ENCODE measurements at places on chromosomes 4 and X.

GRCh38 chr4:184163813-184164212 is 53.9 kb downstream of the ENPP6 start:
- no peak for DNase-seq

DNA sequence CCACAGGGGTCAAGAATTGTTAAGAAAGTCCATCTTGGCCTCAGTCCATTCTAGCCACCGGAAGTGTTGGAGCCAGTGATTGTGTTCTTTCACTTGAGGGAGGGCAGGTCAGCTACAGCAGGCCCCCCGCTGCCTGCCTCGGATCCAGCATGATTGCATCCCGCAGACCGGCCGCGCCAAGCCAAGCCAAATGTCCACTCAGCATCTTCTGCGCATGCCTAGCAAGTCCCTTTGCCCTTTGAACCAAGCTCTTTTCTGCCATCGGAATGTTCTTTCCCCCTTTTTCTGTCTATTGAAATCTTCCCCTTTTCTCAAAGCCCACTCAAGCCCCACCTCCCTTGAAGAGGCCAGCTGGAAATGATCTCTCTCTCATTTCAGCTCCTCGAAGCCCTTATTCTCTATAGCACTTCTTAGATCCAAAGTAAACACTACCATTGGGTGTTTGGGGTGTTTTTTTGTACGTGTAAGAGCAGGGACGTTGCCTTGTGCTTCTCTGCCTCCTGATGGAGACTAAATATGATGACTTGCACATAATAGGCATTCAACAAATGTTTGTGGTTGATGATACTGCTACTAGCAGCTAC is 147.8 kb upstream of the BCOR start:
- DNase-seq, result no peak

DNA sequence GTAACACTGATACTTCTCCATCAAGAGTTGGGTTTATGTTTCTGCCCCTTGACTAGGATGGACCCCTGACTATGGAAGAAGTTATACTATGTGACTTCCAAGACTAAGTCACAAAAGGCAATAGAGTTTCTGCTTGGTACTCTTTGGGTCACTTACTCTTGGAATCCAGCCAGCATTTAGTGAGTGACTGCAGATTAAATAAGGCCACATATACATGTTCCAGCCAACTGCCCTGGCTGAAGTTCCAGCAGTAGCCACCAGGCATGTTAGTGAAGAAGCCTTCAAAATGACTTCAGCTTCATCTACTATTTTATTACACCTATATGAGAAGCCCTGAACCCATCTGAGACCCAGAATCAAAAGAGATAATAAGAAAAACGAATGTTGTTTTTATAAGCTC is 524.0 kb downstream of the DMD start:
- no peak for DNase-seq

GRCh38 chr4:32684160-32684559 is 1964.0 kb downstream of the PCDH7 start:
- no peak for DNase-seq

DNA sequence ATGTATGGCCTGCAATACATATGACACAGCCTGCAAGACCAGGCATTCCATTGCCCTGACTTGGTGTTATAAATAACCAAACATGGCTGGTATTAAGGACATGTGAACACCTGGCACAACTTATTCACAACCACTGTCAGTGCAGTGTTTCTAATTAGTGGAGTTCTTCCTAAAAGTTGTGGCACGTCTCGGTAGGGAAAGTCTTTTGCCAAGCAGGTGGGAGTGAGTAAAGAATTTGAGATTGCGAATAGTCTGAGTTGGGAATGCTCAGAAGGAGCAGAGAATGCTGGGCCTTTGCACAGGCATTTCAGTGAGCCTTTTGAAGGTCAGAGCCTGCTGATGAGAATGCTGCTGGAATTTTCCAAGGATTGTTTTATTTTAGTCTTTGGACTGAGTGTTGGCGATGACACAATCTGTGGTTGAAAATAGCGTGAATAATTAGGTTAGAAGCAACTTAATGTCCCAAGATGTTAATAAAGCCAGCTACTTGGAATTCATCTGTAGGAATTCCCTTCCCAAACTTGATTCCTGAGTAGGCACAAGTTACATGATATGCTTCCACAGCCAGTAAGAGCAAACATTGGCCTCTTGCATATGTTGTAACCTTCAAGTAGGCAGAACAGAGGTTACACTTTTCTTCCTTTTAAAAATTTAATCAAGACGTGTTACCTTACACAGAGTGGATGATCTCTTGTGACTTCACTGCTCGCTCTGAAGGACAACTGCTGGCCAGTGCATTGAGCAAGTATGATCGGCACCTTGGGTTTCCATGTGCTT is 83.6 kb upstream of the PGRMC2 start:
- DNase-seq, result no peak

DNA sequence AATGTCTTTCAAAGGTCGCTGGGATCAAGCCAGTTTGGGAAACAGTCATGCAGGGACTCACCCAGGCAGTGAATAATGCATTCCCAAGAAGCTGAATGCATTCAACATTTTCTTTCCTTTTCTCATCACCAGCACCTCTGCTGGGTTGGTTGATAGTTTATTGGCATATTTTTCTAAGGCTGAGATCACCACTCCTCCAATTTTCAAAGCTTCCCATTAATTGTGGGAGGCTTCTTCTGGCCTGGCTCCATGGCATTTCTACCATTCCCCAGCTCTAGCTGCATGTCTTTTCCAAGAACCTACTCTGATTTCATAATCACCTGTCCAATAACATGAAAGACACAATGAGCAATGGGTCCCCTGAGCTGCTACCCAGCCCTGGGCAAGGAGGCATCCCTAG is 35.8 kb downstream of the CHRDL1 start:
- no peak for DNase-seq
